ENCODE measurements at places on chromosomes 5 and 9.
A peak's percentile ranks its signal among the peaks of the same experiment; 100 is the strongest.

GRCh38 chr9:116855881-116856662, 169.0 kb downstream of the TRIM32 start:
- no peak for DNase-seq

DNA sequence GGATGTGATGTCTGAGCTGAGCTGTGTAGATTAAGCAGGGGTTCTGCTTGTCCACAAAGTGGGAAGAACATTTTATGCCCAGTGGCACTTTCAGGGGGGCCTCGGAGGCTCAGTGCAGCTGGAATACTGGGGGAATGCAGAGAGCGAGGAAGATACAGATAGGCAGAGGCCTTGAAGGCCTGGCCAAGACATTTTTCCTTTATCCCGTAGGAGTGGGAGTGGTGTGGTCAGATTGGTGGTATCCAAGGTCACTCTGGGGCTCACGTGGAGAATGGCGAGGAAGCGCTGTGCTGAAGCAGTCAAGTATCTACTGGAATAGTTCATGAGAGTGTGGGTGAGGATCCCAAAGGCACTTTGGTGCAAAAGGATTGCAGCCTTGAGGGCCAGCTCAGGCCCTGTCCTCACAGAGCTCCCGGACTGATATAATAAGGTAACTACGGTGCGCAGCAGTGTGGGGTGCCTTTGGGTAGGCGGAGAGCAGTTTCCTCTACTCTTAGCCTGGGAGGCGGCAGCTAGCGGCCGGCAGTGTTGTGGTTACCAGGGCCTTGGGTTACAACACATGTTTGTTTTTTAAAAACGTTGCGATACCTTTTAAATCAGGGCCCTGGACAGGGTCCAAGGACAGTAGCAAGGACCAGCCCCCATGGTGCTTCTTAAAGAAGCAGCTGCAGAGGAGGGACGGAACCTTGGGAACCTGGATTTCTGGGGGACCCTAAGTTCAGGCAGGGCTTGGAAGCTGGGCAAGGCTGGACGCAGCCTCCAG, 10.8 kb upstream of the CCDC69 start:
- no peak for DNase-seq

DNA sequence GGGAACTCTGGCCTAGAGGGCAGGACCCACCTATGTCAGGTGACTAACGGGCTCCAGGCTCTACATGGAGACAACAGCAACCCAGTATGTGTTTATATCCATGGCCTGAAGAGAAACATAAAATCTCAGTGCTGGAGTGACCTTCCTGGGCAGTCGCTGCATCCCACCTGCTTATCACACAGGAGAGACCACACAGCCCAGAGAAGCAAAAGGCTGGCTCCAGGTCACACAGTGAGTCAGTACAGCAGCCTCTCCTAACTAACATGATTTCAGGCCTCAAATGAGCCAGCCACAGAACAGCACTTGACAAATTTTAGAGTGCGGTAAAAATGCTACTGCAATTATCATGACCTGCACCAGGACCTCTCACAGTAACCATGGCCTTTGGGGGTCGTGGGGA, 54.0 kb upstream of the TGFBR1 start:
- DNase-seq = no peak

DNA sequence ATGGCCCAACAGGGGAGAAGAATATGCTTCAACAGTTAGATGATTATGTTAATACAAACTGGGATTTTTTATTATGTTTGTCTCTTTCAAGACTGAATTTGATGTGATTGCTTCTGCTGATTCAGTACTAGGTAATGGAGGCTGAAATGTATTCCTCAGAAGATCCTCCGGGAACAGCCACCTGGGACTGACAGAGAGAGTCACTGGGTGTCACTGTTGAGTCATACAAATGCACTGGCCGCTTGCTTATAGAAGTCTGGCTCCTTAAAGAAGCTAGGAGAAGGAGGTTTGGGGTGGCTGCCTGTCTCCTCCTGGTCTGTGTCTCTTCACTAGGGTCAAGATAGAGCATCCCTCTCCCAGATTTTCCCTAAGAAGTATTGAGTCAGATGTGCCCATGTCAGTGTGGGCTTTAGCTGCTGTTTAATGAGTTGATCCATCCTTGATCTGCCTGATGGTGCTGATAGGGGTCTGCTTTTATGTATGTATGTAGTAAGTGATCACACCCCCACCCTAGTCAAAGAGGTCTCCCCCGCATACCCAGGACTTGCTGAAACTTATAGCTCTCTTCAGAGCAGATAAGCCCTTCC, 773.4 kb downstream of the BRINP1 start:
- peak; percentile 82 for DNase-seq

GRCh38 chr5:150146235-150146634, 9.4 kb downstream of the PDGFRB start:
- DNase-seq = no peak

GRCh38 chr5:139955616-139956273, 87.4 kb downstream of the NRG2 start:
- DNase-seq = peak; percentile 28

DNA sequence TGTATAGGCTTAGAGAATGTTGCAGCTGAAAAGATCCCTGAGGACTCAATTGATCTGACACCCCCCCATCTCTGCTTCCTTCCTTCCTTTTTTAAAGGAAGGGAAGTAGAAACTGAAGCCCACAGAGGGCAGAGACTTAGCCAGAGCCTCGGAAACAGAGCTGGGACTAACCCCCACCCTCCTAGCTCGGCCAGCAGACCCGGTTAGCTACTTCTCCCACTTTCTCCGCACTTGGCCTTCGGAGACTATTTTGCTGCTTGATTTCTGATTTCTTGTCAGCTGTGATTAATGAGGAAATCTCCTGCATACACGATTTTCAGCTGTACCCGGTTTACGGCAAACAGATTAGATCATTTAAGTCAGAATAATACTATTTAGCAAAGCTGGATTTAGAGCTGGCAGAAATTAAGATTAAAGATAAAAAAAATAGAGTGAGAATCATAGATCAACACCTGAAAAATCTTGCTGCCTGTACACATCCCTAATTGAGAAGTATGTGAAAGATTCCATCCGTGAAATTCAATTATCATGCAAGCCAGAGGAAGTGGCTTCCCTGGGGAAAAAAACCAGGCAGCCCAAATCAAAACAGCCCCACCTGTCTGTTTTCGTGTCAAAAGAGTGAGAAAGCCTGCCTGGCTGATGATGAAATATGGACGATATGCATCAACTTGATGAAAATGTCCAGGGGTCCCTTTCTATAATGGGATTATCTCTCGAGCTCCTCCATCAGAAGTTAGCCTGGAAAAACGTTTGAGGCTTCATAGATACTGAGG, 159.5 kb upstream of the SHB start:
- DNase-seq = no peak

- no peak for DNase-seq
Measured at GRCh38 chr5:160289356-160289651, 23.1 kb downstream of the CCNJL start.

GRCh38 chr9:76690973-76691370, 73.3 kb upstream of the PCA3 start:
- no peak for DNase-seq

DNA sequence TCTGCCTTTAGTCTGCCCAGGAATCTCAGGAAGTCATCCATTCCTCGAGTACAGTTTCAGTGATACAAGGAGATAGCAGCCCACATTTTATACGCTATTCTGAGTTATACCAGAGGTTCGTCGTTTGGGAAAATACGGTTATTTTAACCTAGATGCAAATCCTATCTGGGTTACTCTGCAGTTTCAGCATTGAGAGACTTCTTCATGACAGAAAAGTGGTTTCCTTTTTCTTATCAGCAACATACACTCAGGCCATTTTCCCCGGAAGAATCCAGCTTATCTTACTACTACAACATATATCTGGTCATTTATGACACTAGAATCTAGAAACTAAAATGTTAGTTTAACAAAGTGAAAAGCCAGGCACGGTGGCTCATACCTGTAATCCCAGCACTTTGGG, 83.4 kb upstream of the IQGAP2 start:
- DNase-seq = no peak

- DNase-seq = no peak
Measured at GRCh38 chr5:112886975-112887374, 25.9 kb downstream of the SRP19 start.

GRCh38 chr5:174045470-174046025, at the start of gene NSG2:
TSS of gene NSG2 (plus strand) at chr5:174045706. CDS start at chr5:174046756, 1,050 bp downstream.
- peak; percentile 98 for DNase-seq

GRCh38 chr9:121811751-121812150, 160.3 kb downstream of the DAB2IP start:
- no peak for DNase-seq

DNA sequence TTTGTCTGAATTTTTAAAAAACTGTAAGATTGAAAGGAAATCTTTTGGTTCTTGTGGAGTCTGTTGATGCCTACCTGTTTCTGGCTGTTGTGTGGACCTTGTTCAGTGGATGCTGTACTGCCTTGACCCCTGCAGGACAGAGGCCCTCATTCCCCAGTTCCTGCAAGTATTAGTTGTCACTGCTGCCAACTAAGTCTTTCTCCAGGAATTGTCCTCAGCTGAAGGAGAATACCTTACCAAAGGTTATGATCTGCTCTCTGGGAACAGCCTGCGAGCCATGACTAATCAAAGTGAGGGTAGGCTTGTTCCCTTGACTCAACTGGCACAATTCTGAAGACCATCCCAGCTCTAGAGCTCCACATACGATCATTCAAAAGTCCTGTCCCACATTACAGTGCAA, 145.3 kb upstream of the FST start:
- peak; percentile 28 for DNase-seq

DNA sequence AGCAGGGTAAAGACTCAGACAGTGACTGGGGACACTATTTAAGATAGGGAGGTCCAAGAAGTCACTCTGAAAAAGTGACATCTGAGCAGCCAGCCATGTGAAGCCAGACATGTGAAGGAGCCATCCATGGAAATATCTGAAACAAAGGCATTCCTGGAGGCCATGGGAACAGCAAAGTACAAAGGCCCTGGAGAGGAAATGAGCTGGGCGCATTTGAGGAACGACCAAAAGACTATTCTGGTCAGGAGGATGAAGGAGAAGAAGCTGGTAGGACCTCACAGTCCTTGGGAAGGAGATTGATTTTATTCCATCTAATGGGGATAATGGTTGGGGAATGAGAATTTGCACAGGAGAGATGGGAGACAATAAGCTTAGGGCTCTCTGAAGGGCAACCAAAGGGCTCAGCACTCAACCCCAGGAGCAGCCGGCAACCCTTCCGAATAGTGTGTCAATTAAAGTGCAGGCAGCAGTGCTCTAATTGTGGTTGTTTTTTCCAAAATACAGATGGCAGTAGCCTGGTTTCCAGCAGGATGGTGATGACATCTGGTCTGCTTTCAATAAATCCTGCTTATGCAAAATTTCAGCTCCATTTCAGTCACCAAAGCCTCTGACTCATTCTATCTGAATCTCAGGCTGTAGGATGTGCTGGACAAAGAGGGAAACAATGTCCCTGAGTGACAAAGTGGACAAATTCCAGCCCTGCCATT, 26.7 kb downstream of the FOXI1 start:
- no peak for DNase-seq

DNA sequence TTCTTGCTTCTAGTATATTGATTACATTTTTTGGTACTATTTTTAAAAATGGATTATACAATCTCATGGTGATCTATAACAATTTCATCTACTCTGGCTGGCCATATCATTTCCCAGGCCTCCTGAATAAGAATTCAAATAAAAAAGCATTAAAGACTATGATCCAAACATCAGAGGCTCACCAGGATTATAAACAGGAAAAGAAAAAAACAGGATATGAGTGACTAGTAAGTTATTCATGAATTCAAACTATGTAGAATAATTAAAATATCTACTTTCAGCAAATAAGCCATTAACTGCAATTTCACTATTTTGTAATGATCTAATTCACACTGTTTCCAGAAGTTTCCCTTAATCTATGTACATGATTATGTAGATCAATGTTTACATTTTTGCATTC, 293.1 kb upstream of the CDH6 start:
- no peak for DNase-seq

- no peak for DNase-seq
Measured at GRCh38 chr5:27020973-27021372, 17.4 kb downstream of the CDH9 start.

- no peak for DNase-seq
Measured at GRCh38 chr5:60469286-60469685, 230.7 kb downstream of the DEPDC1B start.

GRCh38 chr5:88732862-88733261, 150.1 kb downstream of the MEF2C start:
- no peak for DNase-seq

DNA sequence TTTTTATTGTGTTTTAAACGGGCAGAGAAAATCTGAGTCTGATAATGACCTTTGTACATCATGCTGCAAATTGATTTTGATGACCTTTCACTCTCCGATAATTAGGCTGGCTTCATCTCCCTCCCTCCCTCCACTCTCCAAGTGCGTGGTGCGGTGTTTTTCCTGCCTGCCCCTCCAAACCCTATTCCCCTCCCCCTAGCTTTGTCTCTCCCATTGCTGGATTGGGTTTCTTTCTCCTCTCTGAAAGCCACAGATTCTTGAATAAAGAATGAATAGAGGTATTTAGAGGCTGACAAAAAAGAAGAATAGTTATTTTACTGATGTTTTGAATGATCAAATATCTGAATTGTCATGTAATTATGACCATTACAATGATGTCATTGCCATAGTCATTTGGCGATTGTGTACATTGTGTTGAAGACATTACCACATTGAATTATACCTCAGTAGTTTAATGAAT, 571.1 kb upstream of the ZNF608 start:
- peak; percentile 73 for DNase-seq

- no peak for DNase-seq
Measured at GRCh38 chr9:90568667-90569066, 74.0 kb downstream of the DIRAS2 start.

DNA sequence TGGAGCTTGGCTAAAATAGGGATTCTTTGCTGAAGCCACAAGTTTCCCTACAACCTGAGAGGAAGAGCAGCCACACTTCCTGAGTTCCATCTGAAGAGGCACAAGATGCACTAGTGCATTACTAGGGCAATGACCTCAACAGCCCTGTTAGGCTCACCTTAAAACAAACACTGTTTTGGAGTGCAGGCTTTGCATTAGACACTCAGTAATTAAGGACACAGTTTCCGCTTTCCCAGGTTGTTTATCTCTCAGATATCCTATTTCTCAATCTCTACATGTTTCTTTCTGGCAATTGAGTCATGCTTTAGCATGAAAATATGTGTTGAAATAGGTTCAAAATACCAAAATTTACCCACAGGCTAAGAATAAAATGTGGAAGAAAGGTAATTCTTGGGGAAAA, 34.2 kb downstream of the EMB start:
- DNase-seq = no peak

DNA sequence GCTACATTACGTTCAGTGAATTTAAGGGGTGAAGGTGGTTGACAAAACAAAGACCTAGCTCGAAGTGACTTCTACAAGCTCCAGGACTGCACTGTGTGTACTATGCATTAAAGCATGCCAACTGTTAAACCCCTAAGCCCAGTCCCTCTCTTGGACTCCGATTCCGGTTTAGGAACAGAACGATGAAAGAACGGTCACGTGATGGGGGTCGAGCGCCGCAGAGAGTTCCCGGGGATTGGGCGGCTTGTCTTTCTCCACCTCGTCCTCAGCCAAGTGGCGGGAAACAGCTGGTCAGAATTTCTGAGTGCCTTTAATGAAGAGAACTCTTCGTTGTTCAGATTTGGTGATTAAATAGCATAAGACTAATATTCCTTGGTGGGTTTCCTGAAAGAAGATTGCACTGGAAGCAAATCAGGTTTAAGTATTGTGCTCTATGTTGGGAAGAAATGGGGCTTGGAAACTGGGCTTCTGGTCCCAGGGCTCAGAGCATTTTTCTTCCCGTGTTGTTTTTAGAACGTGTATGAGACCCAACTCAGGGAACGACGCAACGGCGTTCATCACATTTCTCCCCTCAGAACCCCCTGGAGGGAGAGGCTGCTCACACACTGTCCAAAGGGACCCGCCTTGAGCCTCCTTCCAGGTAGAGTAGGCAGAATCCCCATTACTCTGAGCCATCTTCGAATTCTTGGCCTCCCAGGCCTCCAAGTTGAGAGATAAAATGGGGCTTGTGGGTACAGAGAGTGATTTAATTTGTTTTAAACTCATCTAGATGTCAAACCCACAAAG, 25.3 kb downstream of the IRX2 start:
- no peak for DNase-seq

Measured in GM23338 (cell line).